ENCODE measurements at places on chromosomes 11 and 22.

DNA sequence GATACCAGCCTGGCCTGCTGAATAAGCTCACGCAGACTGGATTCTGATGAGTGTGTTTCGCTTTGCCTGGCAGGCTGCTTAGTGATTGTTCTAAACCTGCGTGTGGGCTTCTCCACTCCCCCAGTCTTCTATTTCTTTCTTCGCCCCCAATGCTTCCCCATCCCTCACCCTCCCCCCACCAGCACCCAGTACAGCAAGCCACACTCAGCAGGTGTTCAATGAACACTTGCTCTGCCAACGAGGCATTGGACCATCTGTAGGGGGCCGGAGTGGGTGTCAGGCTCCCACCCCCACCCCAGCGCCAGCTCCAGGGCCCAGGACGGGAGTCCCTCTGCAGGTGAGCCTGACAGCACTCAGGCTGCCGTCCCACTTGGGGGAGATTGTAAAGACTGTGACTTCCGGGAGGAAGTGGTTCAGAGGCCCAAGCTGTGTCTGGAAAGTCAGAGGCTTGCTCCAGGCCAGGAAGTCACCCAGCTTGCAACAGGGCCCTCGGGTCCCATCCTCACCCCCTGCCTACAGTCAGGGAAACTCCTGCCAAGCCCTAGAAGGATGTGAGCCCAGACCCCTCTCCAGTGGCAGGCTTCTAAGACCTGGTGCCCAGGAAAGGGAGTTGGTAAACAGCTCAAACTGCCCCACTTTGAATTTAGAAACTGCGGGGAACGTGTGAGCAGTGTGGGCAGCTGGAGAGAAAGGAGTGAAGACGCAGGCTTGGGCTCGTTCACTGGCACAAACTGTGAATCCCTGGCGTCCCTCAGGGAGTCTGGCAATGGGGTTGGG lies 66.3 kb upstream of the PRDM11 start:
- peak; percentile 66 for DNase-seq

GRCh38 chr22:47407461-47408025 lies 645.1 kb downstream of the TBC1D22A start:
- no peak for DNase-seq

DNA sequence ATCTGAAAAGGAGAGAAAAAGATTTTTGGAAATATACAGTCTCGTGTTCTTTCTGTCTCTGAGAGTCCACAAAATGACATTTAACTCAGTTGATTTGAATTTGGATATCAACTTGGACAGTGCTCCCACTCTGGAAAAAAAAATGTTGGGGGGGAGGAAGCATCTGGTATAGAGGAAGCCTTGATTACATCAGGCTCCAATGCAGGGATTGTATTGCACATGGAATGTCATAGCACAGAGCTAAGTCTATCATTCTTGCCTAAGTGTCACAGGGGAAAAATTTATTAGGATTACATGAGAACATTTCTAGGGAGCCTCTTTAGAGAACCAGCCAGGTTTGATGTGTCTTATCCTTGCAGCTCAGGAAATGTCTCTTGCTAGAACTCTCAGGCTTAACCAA lies 23.0 kb downstream of the MS4A6A start:
- DNase-seq, result no peak

DNA sequence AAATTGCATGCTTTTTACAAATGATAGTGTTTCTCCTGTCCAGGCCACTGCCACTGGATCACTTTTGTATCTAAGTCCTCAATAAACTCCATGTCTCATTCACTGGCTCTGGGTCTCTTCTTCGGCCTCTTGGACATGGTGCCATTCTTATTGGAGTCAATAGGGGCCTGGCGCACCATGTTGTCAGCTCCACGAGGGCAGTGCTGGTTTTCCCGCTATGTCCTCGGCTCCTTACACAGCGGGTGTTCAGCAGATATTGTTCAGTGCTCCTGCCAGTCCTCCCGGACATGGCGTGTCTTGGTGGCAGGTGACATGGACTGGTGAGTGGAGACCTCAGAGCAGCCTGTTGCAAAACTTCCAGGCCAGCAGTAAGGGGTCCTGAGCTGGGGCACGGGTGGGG lies 3.6 kb upstream of the FAM118A start:
- DNase-seq, result no peak

DNA sequence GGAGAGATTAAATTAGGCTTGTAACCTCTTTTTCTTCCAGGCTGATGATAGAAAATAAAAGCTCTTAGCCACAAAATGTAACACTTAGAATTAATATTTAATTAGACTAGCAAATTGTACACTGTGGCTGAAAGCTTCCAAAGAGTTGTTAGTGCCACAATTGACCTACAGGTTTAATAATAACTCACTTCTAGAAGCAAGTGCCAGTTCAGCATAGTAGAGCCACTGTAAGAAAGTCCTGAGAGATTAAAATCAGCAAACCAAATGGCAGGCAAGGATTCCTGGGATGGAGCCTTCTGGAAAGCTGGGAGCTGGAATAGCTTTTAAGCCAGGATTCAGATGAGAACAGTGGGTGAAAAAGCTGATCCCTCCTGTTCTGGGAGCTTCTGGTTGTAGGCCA lies 131.0 kb downstream of the ELP4 start:
- no peak for DNase-seq

DNA sequence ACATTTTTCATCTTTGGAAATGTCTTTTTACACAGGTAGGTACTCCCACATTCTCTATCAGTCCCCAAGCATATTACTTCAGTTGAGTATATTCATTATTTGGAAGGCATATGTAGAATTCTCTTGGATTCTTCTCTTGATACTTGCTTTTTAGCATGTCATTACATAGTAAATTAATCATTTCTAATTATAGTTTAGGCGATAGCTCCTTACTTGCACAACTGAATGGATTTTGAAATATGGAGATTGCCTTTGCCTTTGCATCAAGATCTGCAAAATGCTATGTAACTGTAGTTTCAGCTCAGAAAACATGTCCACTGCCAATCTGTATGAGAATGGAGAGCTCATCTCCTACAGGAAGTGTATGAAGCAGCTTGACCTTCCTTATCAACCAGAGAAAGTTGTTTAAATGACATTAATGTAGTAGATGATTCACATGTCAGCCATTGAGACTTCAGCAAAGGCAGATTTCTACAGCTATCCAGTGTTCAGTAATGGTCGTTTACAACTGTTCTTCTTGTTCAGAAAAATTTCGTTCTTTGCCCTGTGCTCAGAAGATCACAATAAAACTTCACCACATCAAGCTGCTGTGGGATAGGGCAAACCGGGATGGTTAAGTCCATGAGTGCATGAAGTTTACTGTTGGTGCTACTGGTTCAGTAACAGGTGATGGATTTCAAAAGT lies 61.6 kb downstream of the PPP6R3 start:
- no peak for DNase-seq

DNA sequence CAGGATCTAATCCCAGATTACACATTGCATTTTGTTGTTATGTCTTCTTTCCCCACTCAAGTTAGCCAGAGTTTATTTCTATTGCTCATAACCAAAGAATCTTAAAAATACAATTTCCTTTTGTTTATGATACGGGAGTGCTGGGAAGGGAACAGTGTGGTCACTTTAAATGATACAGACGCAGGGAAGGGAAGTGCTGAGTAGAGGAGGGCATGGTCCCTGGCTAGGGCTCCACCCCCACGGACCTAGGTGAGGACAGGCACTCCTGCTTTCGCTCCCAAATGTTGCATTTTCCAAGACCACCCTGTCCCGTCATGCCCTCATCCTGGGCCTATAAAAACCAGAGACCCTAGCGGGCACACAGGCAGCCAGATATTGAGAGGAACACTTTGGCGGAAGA lies 30.6 kb upstream of the NARS2 start:
- no peak for DNase-seq

DNA sequence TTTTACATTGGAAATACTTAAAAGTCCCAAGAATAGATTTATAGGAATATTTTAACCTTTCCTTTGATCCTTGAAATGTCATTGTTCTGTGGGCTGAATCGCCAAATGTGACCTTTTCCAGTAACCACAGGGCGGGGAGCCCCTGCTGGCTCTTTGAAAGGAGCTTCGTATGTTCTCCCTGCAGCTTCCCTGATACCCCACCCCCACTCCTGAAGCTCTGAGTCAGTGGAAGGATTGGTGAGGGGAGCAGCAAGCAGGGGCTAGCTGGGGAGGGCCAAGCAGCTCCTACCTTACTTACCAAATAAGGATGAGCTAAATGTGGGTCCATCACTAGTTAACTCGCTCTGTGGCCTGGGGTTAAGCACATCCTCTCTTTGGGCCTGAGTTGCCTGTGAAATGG lies 87.7 kb downstream of the CHST1 start:
- DNase-seq, result no peak

DNA sequence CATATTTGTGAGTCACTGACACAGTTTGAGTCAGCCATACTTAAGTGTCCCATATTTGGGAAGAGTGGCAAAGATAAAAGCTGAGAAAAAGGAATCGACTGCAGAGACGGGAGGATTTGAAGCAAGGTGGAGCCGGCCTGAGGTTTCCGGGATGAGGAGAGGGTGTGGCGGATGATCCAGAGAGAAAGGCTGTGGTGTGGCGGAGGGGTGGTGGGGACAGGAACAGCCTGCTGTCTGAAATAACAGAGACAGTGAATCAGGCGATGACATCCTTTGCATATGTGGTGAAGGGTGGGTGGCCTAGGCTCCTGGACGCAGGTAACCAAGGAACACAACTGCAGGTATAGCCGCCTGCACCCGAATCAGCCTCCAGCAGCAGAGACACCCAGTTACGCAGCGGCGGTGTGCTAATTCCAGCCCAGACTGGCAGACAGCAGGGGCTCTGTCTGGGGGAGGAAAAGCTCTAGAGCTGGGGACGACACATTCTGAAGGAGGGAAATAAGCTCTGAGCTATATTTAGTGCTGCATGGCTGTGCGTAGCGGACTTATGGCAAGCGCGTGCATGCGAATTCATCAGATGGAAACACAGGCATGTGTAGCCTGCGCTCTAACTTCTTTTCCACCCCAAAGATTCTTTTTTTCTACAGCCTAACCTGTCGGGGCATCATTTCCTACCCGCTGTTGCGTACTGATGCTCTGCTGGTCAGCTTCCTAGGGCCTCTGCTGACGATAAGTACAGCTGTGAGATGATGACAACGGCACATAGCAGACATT lies 62.7 kb upstream of the BARX2 start:
- DNase-seq, result no peak

Data from KBM-7 (cell line).